ENCODE measurements at places on chromosomes 11 and 22.

GRCh38 chr11:75591371-75591770 is 29.3 kb downstream of the SERPINH1 start:
- no peak for DNase-seq

DNA sequence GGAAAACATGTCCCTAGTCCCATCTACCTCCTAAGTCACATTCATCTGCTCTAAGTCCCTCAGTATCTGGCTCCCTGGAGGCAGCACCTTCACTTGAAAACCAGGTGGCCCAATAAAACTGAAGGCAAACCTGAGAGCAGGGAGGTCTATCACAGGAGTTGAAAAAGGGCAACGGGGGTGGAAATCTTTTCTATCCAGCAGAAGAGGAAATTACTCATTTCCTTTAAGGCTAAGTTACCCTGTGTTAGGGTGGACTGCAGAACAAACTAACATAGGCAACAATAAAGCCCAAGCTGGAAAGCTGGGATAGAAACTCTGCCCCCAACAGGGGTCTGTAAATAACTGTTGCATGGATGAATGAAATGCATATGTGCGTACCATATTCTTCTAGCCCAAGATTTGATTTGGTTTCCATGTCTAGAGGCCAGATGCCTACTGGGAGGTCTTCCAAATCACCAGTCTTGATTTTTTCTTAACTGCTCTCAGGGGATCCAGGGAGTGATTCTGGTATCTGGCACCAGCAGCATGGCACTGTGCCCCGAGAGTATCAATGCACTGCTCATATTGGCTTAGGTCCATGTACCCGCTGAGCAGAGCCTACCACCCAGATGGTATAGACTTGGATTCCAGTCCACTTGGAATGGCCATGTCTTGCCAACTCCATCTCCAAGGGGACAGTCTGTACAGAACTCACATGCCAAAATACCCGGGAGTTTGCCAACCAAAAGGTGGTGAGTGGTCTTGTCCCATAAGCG is 350.0 kb upstream of the NCAM1 start:
- DNase-seq = no peak

DNA sequence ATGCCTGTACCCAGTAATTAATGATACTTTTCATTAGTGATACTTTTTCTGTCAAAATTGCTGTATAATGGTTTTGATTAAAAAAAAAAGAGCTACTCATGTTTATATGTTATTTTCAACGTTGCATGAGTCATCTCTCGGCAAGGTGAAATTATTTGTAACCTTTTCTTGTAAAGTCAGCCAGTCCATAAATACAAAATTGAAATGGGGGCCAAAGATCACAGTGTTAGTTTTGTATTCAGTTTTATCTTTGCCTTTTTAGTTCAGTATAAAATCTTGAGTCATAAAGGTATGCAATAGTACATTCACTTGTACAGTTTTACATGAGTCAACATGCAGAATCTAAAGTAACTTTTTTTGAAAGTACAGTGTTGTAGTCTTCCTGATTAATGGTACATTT is 4.3 kb downstream of the ARHGEF12 start:
- no peak for DNase-seq

- DNase-seq = no peak
These were observed 599.2 kb downstream of the SOX6 start for GRCh38 chr11:15757048-15757698.
